Neural progenitor cell (in vitro differentiated cells): ENCODE measurements at places on chromosomes 16 and 17.

- peak; percentile 70 for DNase-seq
These were observed 836 bp upstream of the MMP15 start for GRCh38 chr16:58024486-58025350.

DNA sequence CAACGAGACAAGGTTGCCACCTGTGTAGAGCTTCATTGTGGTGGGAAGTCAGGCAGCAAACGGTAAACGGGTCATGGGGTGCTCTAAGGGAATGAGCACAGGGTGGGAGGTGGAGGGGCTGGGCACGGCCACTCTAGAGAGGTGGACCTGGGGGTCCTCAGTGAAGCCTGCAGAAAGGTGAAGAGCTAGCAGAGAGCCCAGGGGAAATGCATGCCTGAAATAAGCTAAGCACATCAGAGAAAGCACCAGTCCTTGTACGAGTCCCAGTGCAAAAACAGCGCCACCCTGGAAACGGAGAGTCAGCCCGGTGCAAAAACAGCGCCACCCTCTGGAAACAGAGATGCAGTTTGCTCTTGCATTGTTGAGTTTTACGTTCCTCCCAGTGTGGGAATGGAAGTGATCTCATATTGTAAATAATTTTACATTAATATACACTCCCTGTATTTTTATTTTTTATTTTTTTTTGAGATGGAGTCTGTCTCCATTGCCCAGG is 65.0 kb downstream of the TBC1D16 start:
- DNase-seq = peak; percentile 88

GRCh38 chr16:69351309-69352027 is at the start of gene TMED6:
TSS of gene TMED6 (minus strand) at chr16:69351786. CDS start at chr16:69351753, 33 bp downstream.
- DNase-seq = no peak

- no peak for DNase-seq
These were observed 204.9 kb downstream of the C16orf78 start for GRCh38 chr16:49578435-49579024.

DNA sequence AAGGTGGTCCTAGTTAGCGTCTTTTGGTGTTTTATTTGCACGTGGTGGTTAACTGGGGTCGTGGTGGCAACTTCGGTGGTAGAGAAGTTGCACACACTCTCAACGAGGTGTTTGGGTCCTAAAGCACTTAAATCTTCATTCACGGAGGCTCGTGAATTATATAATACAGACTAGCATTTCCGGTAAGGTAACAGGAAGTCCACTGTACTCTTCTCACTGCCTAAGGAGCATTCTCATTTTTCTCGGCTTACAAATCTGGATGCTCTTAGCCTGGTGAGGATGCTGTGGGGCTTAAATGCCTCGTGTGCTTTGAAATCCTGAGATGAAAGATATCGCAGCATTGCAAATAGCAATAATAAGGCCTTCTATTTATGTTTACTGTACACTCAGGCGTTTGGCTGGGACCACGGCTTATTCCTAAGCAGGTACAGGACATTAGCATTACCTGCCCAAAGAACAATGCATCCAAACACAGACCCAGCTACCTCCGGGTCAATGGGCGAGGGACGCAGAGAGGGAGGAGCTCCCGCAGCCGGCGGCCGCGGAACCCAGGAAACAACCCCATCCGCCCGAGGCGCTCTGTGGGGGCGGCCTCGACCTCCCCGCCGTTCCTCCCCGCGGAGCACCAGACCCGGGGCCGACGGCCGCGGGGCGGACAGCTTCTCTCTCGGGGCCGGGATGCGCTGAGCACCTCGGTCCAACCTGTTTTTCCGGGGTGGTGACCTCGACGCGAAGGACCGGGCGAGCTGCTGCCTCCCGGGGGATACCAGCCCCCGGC is 856 bp downstream of the DNAJA2 start:
- peak; percentile 67 for DNase-seq
